ENCODE measurements at places on chromosomes 3 and 15. TPM values are rescaled to one million over a fixed set of nuclear protein-coding genes. Genes with fewer than 3 reads are reported as not detected.

Gene REC114
- not detected for total RNA-seq

Gene GOLGA6L4
- 3.4 TPM for total RNA-seq

Gene VEPH1
- total RNA-seq = 9.2 TPM

Gene ASB14
- total RNA-seq = not detected

Gene RHCG
- 2.7 TPM for total RNA-seq
